ENCODE measurements at places on chromosomes 1 and 21.

DNA sequence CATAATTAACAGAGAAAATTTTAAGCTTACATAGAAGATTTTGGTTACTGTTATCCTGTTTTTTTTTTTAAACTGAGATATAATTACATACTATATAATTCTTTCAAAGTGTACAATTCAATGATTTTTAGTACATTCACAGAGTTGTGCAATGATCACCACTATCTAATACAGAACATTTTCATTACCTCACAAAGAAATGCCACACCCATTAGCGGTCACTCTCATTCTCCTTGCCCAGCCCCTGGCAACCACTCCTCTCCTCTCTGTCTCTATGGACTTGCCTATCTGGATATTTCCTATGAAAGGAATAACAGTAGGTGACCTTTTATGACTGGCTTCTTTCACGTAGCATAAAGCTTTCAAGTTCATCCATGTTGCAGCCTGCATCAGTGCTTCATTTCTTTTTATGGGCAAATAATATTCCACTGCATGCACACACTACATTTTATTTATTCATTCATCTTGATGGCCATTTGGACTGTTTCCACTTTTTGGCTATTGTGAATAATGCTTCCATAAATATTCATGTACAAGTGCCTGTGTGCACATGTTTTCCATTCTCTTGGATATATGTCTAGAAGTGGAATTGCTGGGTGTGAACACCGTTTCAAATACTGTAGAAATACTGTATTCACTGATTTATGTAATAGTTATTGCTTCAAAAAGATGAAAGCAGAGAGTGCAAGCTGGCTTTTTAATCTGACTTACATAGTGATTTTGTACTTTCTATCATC is 26.5 kb downstream of the TAF5L start:
- no peak for DNase-seq

DNA sequence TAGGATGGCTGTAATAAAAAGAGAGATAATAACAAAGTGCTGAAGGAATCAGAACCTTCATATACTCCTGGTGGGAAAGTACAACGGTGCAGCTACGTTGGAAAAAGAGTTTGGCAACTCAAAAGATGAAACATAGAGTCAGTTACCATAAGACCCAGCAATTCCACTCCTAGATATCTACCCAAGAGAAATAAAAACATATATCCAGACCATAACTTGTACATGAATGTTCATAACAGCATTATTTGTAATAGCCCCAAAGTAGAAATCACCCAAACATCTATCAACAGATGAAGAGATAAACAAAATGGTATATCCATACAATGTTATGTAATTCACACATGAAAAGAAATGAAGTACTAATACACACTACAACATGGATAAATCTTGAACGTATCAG is 30.5 kb upstream of the DNAH14 start:
- DNase-seq = no peak

GRCh38 chr1:24122776-24123175 is 10.8 kb upstream of the MYOM3 start:
- DNase-seq = no peak

DNA sequence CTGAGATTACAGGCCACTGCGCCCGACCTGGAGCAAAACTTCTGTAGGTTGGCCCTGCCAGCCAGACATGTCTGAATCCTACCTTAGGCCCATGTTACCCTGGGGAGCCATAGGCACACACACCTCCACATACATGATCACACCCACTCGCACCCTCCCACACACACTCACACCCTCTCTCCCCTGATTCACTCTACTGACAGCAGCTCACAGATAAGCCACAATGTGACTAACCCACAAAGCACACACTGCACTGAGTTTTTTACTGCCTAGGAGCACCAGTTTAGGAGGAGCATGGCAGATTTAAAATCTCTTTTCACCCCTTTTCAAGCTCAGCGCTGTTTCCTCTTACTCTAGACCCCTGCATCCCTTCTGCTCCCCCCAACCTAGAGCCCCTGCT is 41.7 kb downstream of the SLC30A1 start:
- no peak for DNase-seq

DNA sequence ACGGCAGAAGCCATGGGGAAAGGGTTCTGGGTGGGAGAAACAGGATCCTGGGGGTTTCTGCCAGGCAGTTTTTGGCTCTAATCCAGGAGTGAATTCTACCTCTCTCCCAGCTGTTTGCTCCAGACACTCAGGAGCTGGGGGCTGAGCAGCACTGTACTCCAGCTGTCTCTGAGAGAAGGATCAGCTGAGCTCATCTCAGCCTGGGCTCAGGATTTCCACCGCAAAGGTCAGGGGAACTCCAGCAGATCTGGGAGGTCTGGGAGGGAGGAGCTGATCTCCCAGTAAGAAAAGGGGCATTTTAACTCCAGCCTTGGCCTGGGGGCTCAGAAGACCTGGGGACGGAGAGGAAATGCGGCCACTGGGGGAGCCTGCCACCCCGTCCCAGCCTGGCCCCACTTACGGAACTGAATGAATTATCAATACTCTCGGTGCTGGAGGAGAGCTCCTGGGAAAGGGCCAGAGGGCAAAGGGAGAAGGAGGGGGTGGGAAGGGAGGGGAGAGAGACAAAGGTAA is 17.3 kb downstream of the PI4KB start:
- DNase-seq = no peak

DNA sequence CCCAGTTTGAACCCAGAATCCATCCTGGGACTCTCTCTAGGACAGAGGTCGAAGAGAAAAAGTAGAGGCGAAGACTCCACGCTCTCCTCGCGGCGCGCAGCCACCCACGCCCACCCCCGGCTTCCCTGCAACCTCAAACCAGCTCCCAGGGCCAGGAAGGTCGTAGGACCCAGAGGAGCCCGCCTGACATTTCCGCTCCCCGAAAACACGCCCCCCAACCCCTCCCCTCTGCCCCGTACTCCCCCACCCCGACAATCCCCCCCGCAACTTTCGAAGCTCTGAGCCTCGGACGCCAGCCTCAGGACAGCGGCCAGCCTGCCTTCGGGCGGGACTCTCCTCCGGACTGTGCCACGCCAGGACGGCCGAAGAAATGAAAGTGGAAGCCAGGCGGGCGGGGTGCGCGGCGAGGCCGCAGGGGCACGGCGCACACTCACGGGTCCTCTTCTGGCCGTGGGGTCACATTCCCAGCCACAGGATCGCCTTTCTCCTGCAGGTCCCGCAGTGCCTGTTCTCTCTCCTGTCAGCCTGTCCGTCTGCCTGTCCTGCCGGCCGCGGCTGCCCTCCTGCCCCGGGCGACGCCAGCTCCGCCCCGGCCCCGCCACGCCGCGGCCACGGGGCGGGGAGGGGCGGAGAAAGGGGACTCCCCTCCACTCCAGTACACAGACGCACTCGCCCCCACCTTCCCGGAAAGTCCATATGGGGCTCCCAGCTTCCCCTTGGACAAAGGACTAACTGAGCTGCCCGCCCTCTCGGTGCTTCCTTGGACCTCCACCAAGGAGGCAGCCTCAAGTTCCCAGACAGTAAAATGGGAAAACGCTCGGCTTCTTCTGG is at the start of gene MOB3C:
TSS of gene MOB3C (minus strand) at position 535 of the 831 bp plus-strand sequence. CDS start 3,490 bp downstream, outside the sequence.
- no peak for DNase-seq

- no peak for DNase-seq
Observed at GRCh38 chr21:44931137-44931500, 8.7 kb upstream of the SLX9 start.

- no peak for DNase-seq
Observed at GRCh38 chr1:7586031-7586941, 184.8 kb upstream of the VAMP3 start.

- no peak for DNase-seq
Observed at GRCh38 chr21:42319851-42320572, 4.8 kb upstream of the TFF3 start.

- no peak for DNase-seq
Observed at GRCh38 chr1:42524330-42524729, 61.2 kb downstream of the CCDC30 start.

DNA sequence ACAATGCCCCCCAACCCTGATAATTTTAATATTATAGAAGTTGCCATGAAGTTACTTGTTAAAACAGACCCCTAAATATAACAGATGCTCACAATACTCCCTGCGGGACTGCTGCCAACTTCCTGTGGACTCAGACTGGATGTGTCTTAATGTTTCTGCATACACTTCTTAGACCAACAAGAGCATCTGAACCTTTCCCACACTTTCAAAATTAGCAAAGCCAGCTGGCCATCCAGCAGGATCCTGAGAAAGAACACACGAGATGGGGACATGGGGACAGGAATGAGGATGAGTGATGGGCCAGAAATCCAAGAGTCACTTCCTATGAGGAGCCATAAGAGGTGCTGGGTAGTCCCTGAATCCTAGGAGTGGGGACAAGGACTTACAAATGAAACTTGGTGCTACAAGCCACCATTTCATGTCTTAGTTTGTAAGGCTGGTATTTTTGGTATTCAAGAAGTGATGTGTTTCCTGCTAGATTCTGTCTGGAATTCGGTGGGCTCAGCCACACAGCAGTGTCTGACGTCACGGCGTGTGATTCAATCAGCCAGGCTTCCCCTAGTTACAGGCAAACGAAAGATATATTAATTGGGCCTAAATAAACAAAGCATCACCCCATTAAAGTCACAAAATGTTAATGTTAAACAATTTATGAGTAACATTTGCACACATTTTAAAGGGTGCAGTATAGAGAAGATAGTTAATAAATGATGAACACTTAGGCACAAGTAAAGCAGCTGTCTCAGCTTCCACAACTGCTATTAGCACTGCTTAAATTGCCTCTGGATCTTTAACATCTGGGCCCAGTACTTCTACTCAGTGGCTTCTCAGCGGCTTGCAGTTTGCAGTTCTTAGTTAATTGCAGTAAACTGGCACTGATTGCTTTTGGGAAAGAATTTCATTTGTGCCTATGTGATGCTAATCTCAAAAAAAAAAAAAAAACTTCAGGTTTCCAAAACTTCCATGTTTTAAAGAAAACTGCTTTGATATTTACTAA is 41.2 kb upstream of the RGS8 start:
- no peak for DNase-seq

- DNase-seq = no peak
Observed at GRCh38 chr1:83000286-83000685, 998.6 kb downstream of the TTLL7 start.

- DNase-seq = no peak
Observed at GRCh38 chr1:29197590-29197924, 15.9 kb upstream of the SRSF4 start.

- DNase-seq = no peak
Observed at GRCh38 chr21:41510500-41510899, 2.5 kb upstream of the TMPRSS2 start.

- DNase-seq = no peak
Observed at GRCh38 chr1:109242387-109242786, 7.0 kb upstream of the CELSR2 start.

Data from Panc1 (cell line).